Activated CD4-positive, alpha-beta memory T cell treated with anti-CD3 and anti-CD28 coated beads, Interleukin-2, amount 10 ng/mL, durations not matched to agents 7 days and 5 days (primary cell): ENCODE measurements at places on chromosomes 12 and 14. TPM values are rescaled to one million over a fixed set of nuclear protein-coding genes. Genes with fewer than 3 reads are reported as not detected.

RNASE1 gene
- total RNA-seq, result not detected

HOXC12 gene
- not detected for total RNA-seq

KLRK1 gene
- total RNA-seq, result 0.43 TPM

PRKD1 gene
- total RNA-seq, result not detected

KRT7 gene
- 9.1 TPM for total RNA-seq

MMP14 gene
- total RNA-seq, result 1.9 TPM

SDS gene
- not detected for total RNA-seq

METTL3 gene
- 75.6 TPM for total RNA-seq

EML5 gene
- total RNA-seq, result 2.9 TPM

NANOG gene
- total RNA-seq, result not detected

WSCD2 gene
- total RNA-seq, result not detected

CCDC184 gene
- 0.65 TPM for total RNA-seq

RAD51B gene
- total RNA-seq, result 40.8 TPM

EMP1 gene
- total RNA-seq, result 101 TPM

TMEM119 gene
- total RNA-seq, result 0.80 TPM

PGF gene
- total RNA-seq, result 0.23 TPM

CEBPE gene
- 0.83 TPM for total RNA-seq

APOF gene
- not detected for total RNA-seq

NPFF gene
- not detected for total RNA-seq

OR10G3 gene
- not detected for total RNA-seq

OTOGL gene
- total RNA-seq, result not detected

CACNA1C gene
- 0.30 TPM for total RNA-seq

HAL gene
- 0.23 TPM for total RNA-seq

MMP17 gene
- total RNA-seq, result 0.48 TPM

RND1 gene
- total RNA-seq, result 3.0 TPM

TPH2 gene
- not detected for total RNA-seq

ADAMTS20 gene
- total RNA-seq, result not detected

PPFIBP1 gene
- 9.7 TPM for total RNA-seq

RFX4 gene
- total RNA-seq, result not detected

TGFB3 gene
- total RNA-seq, result 2.1 TPM

HPD gene
- not detected for total RNA-seq

HHIPL1 gene
- 0.08 TPM for total RNA-seq

SLC38A1 gene
- 214 TPM for total RNA-seq

TTC9 gene
- total RNA-seq, result 14.7 TPM

FAM161B gene
- total RNA-seq, result 1.8 TPM

WASHC4 gene
- total RNA-seq, result 48.4 TPM

POU6F1 gene
- 4.8 TPM for total RNA-seq

VWF gene
- total RNA-seq, result not detected

SENP1 gene
- total RNA-seq, result 42.4 TPM

CLEC2D gene
- total RNA-seq, result 446 TPM

TMPRSS12 gene
- total RNA-seq, result not detected

PLEKHG7 gene
- total RNA-seq, result 0.18 TPM

TMEM63C gene
- 1.9 TPM for total RNA-seq

HCAR3 gene
- not detected for total RNA-seq

IGF1 gene
- total RNA-seq, result 0.86 TPM

LHX5 gene
- total RNA-seq, result not detected

GPX2 gene
- total RNA-seq, result not detected

USP5 gene
- total RNA-seq, result 109 TPM

SLCO1C1 gene
- total RNA-seq, result not detected

PPP4R4 gene
- total RNA-seq, result 4.9 TPM

SMOC1 gene
- not detected for total RNA-seq

KRT80 gene
- not detected for total RNA-seq

STON2 gene
- 4.3 TPM for total RNA-seq

MGST1 gene
- not detected for total RNA-seq

ADGRD1 gene
- total RNA-seq, result 0.23 TPM

KRT74 gene
- total RNA-seq, result not detected
